NCI-H2029 treated with DMSO at 0.1 percent for 48 hours (cell line): ENCODE measurements at places on chromosomes 12 and 14.

- DNase-seq, result no peak
Measured at GRCh38 chr12:114604606-114605005, 79.4 kb downstream of the TBX3 start.

DNA sequence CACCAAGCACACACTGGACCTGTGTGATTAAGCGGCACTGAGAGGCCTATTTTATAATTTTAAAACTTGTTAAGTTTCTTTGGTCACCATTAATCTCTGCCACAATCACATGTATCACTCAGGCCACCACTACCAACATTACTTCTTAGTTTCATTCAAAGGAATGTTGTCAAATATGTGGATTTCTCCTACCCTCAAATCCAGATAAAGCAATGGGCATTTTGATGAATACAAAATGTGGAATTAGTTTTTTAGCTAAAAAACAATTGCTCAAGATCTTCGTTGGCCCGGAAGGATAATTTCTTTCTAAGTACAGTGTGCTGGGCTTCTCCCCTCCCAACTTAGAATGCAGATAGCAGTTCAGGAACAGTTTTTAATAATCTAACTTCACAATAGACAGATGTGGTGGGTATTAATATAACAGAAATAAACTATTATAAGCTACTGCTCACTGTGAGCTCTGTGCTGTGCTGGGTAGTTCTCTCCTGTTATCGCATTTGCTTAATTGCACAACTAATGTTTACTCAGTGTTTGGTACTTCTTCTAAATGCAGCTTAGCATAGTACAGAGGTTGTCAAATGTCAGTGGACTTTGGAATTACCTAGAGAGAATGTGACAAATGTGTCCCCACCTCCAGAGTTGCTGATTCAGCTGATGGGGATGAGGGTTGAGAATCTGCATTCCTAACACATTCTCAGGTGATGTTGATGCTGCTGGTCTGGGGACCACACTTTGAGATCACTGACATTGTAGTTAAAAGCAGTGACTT is 266.7 kb upstream of the AMIGO2 start:
- DNase-seq, result no peak

DNA sequence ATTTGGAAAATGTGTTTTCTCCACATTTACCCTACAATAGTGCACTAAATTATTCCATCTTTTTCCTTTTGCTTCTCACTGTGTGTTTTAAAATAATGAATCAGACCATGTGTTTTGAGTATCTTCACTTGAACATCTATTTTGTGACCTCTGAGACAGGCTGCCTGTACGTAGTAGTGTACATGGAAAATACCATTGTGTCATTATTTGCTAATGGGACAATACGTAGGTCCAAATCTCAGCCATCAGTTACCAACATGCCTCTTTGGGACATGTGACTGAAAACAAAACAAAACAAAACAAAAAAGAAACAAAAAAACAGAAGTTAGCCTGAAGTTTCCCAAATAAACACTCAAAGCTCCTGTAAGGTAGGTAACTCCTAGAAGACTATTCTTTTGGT is 7.1 kb upstream of the MYF6 start:
- no peak for DNase-seq

DNA sequence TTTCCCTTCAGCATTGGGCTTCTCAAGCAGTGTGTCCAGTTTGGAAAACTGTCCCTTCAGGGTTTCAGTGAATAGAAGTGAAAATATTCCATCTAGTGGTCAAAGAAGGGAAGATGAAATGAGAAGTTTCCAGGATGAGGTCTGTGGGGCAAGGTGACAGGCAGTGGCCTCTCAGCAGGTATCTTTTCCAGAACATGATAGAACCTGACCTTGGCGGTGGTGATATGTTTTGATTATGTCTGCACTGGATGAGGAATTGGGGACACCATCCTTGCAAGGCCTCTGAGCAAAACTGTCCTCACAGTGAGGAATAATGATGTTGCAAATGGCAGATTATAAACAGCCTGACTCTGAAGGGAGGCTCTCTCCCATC is 4.7 kb downstream of the GPX2 start:
- no peak for DNase-seq

DNA sequence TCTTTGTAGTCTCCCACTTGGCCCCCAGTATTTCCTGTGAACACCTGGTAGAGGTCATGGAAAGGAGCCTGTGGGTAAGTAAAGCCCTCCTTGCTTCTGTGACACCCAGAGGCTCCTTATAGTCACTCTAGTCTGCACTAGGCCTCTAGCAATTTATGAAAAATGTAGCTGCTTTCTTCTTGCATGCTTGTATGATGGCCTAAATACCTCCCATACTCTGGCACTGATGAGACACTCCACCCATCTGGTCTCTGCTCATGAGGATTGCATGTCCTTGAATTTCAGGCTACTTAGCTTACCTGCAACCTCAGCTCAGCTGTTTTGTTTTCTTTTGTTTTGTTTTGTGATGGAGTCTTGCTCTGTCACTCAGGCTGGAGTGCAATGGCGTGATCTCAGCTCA is 4.6 kb upstream of the A2ML1 start:
- no peak for DNase-seq

- DNase-seq, result no peak
Measured at GRCh38 chr14:99359906-99360305, 87.9 kb upstream of the BCL11B start.

- DNase-seq, result no peak
Measured at GRCh38 chr14:69625299-69626131, 14.1 kb downstream of the SUSD6 start.

GRCh38 chr12:26524862-26525465 is 308.0 kb downstream of the ITPR2 start:
- no peak for DNase-seq

- no peak for DNase-seq
Measured at GRCh38 chr14:100442498-100443490, 119.7 kb downstream of the SLC25A47 start.

DNA sequence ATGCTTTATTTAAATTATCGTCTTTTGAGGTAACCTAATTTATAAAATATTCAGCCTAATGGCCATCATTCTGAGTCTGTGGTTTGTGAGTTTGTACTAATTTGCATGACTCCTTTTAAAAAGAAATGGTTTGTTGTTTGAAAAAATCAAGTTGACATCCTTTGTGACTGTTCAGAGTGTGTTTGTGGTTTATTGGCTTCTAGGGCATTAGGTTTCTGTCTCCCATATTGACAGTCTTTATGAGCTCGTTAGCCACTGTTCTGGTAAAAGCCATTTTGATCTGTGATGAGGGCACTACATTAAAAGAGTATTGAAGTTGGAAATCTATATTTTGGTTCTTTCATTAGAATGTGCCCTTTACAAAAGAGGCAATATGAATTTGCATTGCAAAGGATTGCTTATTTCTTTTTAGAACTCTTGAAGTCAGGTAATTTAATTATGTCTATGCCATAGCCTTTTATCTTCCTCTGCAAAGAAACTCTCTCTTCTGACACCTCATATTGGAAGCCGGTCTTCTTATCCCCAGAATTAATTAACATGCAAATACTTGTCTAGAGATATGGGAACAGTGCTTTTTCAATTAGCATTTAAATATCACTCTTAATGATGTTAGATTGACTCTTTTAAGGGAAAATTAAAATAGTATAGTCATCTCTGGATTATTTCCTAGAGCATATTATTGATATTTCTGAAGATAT is 95.0 kb downstream of the CRADD start:
- no peak for DNase-seq
